ENCODE measurements at places on chromosomes 7 and 10.

DNA sequence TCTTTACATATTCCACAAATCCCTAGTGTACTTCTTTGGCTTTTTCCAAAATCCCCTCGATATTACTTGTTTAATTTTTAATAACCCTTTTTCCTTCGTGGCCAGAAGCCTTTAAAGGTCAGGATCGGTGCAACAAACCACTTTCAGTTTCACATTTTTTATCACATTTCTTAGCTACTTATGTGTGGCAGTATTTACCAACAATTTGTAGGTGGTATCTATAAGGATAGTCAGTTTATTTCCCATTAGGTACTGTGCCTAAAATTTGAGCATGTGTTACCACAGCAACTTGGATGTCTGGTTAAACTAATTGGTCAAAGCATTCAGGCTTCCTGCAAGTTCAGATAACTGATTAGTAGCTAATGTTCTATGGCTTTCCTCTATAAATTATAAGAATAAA is 104.9 kb downstream of the CDK14 start:
- DNase-seq = no peak

DNA sequence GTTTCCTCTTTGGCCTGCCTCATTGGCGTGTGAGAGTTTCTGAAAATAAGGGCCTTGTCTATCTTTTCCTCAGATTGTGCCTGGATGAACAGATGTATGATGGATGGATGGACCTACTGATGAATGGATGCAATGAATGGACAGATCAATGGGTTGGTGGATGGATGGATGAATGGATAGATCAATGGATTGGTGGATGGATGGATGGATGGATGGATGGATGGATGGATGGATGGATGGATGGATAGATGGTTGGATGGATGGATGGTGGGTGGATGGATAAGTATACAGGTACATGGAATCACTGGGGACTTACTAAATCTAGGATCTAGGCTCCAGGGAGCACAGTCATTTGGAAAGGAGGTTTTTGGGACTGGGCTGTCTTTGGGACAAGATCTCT is 331.9 kb downstream of the GRID1 start:
- no peak for DNase-seq

DNA sequence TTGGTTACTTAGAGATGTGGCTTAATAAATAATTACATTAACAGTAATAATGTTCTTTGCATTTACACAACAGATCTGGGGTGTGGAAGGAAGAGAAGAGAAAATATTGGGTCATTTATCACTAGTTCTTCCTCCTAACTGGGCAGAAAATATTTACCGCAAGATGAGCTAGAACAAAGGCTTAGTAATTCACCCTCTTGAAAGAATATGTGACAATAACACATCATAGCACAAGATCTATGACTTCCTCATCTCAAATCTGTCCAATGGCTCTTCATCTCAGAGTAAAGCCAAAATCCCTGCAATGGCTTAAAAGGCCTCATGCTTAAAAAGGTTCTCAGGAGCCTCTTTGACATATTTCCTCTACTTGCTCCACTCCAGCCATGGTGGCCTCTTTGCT is 178.6 kb downstream of the ZNF438 start:
- DNase-seq = no peak

GRCh38 chr7:30515761-30516160 is 11.1 kb upstream of the GGCT start:
- no peak for DNase-seq

DNA sequence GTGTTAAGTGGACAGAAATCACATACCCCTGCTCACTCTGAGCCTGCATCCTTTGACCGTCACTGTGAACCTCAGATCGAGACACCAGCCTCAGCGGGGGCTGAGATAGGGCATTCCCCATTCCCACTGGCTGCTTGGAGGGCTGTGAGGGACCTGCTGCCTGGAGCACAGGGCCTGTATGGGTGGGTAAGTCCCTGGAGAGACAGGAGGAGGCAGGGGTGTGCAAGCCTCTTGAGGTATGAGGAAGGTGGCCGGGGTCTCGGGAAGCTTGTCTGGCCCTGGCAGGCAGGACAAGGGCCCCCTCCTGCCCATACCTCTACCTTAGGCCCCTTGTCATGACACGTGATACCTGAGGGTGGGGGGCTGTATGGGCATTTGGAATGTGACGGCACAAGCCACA is 187.4 kb downstream of the MGMT start:
- no peak for DNase-seq

- no peak for DNase-seq
Measured at GRCh38 chr7:18455606-18456005, 39.9 kb upstream of the HDAC9 start.

- DNase-seq = no peak
Measured at GRCh38 chr7:151131592-151132293, 35.8 kb downstream of the GBX1 start.
